ENCODE measurements at places on chromosomes 4 and X.

DNA sequence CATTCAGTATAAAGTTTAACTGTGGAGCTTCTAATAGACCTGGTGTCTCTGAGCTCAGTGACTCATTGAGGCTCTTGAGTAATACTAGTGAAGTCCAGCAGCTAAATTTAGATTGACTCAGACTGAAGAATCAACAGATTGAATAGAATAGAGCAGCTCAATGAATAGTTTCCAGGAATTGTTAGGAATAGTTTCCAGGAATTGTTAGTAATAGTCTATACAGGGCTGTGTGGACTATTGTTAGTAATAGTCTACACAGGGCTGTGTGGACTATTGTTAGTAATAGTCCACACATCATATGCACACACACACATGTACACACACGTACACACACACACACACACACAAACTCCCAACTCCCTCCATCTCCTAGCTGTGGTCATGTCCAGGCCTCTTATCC lies 3.0 kb downstream of the GIMD1 start:
- peak; percentile 62 for DNase-seq

GRCh38 chr4:123319639-123320038 lies 77.0 kb upstream of the SPRY1 start:
- DNase-seq, result no peak

GRCh38 chr4:140223056-140223810 lies 69.2 kb upstream of the MAML3 start:
- DNase-seq, result no peak

DNA sequence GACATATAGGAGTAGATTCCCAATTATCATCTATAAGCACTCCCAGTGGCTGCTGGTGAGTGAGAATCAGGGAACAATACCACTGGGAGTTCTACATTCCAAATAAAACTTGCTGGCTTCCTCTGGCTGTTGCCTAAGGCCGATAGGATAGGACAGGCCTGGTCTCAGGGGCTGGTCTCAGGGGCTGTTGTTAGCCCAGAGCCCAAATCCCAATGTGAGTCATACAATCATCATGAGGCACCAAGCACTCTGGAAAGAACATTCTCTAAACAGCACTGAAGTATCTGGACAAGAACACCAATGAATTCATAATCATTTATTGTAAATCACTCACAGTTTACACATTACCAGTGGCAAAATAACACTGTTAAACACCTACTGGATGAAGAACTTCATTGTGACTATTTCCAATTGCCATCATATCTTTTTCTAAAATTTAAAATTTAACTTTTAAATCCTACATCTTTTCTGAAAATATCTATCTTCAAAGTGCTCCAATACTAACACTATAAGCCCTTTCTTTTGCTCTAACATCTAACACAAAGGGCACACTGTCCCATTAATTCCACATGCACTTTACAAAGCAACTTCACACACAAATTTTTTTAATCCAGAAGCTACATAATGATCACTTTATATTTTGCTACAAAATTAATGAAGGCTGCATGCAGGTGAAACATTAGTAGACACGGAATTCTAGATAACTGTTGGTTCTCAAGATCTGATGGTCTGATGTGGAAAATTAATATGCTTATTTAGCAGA lies 67.6 kb upstream of the TMEM150C start:
- no peak for DNase-seq

DNA sequence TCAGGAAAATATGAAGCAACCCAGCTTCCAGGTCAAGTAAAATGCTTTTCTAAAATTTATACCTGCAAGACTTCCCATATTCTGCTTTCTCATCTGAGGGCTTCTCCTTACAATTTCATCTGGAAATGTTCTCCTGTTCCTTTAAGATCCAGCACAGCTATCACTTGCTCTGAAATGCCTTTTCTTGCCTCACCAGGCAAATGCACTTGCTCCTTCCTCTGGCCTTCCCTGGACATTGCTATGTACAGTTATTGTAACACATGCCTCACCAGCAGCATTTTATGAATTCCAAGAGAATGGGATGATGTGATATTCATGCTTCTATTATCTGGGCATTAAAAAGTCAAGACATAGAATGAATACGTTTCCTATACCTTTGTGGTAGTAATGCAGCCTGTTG lies 842.1 kb upstream of the INTU start:
- DNase-seq, result no peak

GRCh38 chr4:5976431-5976830 lies 41.8 kb downstream of the C4orf50 start:
- no peak for DNase-seq

Data from AML-193 (cell line).